ENCODE measurements at places on chromosomes 12 and 14.

- no peak for DNase-seq
These were observed 35.8 kb downstream of the MTHFD1 start for GRCh38 chr14:64423987-64424386.

DNA sequence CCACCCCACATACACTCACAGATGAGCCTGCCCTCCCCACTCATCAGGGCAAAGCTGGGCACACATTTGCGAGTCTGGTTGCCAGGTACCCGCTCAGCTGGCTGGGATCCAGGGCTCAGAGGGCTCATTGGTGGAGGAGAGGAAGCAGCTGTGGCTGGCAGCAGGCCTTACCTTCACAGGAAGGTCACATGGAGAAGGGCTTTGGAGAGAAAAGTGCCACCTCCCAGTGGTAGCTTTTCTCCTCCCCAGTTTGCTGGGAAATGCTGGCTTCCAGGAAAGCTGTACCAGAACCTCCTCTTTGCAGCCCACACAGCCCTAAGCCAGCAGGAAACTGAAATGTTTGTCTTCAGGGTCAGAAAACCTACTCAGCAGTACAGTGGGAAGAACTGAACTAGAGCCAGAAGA lies 55.6 kb downstream of the LGMN start:
- peak; percentile 70 for DNase-seq

GRCh38 chr14:69483765-69484443 lies 624 bp upstream of the PLEKHD1 start:
- DNase-seq = no peak

DNA sequence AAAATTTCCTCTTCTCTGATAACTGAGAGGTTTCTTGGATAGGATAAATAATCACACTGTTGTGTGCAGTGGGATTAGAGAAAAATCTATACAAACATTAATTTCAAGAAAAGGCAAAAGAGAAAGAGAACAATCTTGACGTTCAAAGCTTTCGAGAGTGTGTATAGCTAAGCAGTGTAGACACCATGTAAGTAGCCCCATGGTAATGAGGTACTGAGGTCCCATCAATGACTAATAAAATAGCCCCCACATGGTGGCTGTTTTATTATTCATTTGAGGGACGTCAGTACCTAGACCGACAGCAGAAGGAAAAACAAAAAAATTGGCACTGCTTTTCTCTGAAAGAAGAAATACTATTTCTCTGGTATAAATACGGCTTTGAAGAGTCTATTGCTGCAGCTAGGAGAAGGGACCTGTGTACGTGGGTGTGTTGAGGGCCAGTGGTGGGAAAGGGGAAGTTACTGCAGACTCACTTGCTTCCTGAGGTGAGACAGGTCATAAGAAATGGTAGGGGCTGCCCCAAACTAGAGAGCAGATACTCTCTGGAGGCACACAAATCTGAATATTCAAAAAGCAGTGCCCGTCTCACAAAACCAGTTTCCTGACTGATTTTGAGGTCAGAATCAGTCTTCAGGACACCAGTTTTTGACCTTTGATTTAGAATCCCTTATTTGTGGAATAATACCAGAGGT lies 339.8 kb downstream of the EMP1 start:
- no peak for DNase-seq

- no peak for DNase-seq
These were observed 9.1 kb upstream of the BLTP3B start for GRCh38 chr12:100151769-100152168.

DNA sequence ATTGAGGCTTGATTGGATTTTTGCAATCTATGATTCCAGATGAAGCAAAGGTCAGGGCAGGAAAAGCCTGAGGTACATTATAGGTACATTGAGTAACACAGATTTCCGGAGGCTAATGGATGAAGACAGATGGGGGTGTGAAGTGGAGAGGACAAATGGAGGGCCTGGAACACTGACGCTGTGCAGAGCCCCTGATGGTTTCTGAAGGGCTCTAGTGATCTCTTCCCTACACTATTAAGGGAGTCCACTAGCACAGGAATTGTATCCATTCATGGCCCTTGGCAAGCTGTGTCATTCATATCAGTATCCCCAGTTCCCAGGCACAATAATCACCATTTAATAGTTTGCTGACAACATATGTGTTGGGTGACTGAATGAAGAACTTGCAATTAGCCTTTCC lies 284.8 kb downstream of the ITPR2 start:
- no peak for DNase-seq

DNA sequence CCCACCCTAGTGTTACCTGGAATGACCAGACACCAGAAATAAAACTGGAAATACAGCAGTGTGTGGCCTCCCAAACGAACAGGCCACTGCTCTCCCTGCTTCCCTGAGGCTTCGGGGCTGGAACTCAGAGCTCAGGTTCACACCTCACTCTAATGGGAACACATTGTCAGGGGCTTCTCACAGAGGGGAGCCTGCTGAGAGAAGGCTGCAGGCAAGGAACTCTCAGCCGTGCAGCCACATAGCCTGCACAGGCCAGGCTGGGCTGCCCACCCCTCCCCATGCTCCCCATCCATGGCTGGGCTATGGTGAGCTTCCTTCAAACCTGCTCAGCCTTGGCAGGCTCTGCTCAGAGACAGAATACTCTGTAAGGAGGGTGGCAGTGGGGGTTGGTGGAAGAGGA lies 302.5 kb downstream of the EMP1 start:
- DNase-seq = no peak

DNA sequence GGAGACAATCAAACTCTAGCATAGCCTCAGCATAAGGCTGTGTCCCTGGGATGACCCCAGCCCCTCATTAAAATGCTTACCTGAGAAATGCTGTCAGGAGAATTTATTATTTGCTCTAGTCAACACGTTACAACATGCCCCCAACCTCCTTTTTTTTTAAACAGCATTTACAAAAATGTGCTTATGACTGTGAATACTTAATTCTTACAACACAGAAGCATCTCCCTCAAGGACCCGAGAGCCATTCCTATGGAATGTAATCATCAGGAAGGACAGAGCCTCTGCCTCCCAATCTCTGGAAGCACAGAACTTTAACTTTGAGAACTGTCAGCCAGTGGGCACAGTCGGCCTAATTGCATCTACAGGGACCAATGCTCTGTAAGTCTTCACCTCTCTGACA lies 136.6 kb upstream of the OVCH1 start:
- DNase-seq = no peak

DNA sequence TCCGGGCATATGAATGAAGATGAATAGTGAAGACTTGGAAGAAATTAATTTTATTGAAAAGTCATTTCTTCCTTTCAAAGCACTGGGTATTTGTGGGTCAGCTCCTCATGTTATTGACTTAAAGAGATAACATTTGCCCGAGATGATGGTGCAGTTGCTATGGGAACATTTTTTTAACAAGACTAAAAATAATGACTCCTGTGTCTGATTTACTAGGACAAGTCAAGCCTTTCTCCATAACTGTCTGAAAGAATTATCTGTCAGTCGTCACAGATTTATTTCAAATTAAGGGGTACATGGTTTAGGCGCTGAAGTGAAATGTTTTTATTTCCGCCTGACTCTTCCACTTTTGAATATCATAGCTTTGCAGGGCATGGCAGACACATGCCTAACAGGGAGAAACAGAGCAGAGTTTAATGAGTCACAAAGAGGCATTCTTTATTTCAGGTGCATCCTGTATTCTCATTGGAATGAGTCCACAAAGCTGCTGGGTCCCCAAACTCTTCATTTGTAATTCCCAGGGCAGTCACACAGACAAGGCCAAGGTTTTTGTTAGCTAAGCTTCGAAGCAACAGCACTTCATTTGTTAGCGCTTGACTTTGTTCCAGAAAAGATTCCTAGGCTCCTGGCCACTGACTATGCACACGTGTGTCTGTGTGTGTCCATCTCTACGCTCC lies 4.3 kb upstream of the GPHB5 start:
- DNase-seq = no peak

- DNase-seq = no peak
These were observed 15.7 kb downstream of the TBC1D30 start for GRCh38 chr12:64840119-64840518.

GRCh38 chr12:57237596-57237931 lies 8.1 kb downstream of the SHMT2 start:
- no peak for DNase-seq

GRCh38 chr12:49811961-49812401 lies 16.2 kb downstream of the NCKAP5L start:
- DNase-seq = no peak

DNA sequence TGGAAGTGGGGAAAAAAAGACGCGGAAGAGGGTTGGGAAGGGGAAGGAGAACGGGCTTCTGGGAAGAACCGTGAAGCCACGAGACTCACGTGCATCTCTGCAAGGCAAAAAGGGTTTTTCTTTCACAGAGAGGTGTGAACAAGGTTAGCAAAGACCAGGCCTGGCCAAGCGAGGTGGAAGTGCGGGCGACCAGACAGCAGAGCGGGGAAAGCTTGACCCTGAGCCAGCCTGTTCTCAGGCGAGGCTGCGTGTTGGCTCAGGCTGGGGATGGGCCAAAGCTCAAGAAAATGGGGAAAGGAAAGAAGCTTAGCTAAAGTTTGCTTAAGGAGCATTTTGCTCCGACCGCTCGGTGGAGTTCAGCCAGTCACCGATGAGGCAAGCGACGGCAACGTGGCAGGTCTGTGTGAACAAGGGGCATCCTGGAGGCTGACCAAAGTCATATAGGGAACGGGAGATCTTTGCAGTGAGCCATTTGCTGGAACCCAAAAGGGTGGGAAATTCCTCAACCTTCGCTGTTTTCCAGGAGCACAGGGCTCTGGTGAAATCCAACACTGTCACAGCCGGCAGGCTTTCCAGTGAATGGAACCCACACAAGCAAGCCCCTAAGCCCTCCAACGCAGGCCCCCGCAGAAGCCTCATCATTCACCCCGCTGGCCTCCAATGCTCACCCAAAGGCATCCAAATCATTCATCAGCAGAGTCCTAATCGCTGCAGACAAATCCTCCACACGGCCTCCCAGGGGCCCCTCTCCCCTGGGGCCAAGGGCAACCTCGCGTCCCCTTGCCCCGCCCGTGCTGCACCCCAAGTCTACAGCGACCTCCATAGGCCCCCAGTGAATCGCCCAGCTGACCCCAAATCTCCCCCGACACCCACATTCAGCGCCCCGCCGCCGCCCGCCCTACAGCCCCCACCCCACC lies 754 bp downstream of the ZNF605 start:
- no peak for DNase-seq

DNA sequence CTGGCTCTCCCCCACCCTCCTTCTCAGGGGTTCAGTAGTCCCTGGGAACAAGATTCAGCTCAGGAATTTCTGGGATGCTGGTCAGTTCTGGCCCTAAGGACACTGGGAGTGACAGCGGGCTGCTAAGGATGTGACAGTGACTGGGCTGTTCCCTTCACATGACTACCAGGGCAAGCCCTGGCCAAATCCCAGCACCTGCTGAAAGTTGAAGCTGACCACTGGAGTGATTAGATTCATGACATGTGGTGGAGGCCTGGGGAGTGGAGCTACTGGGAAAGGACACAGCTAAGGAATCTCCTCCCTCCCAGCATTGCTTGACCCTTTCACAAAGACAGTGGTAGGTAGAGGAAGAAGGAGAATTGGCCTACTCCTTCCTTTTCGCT lies 204.9 kb downstream of the DAD1 start:
- DNase-seq = no peak

DNA sequence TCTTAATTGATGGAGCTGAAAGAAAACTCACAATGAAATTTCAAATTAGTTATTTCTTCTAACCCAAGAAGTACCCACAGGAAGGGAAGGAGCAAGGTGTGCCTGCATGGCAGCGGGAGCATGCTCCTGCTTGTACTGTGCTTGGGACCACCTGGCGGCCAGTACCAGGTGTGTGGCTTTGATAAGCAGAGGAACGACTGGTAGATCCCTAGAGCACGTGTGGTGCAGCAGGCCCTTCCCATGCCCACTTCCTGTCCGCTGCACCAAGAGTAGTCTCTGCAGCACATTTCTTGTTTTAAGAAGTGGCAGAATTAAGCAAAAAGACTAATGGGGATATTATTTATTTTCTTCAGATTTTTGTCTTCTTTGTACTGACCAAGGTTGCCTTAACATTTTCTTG lies 122.3 kb upstream of the ATF1 start:
- no peak for DNase-seq

- DNase-seq = no peak
These were observed 502 bp upstream of the RALGAPA1 start for GRCh38 chr14:35809597-35809996.
